ENCODE measurements at places on chromosomes 3 and 15.

- DNase-seq: no peak
Observed at GRCh38 chr15:70342554-70343548, 245.1 kb upstream of the TLE3 start.

- no peak for DNase-seq
Observed at GRCh38 chr3:167437428-167438139, 36.3 kb downstream of the SERPINI2 start.

GRCh38 chr3:145427355-145427754 lies 733.6 kb downstream of the PLOD2 start:
- no peak for DNase-seq

GRCh38 chr15:68842958-68843357 lies 22.3 kb upstream of the ANP32A start:
- no peak for DNase-seq

DNA sequence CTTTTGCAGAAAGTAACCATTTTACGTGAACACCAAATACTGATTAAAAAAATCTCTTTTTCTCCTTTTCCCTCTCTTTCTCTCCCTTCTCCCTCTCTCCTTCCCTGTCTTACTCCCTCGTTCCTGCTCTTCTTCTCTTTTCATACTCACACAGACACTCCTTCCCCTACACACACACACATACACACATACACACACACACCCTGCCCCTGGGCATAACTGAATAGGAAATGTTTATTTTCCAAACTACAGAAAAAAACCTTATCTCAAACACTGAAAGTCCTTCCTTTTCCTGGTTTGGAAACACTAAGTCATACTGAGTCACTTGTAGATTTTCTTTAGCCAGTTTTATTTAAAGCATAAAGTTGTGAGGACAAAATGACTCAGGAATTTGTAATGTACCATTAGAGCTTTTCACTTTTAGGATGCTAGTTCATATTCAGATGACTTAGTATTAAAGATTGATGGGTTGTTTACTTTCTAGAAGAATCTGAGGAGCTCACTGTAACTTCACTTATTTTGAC lies 62.4 kb downstream of the MBNL1 start:
- no peak for DNase-seq

GRCh38 chr15:50418041-50418583 lies 6.1 kb upstream of the USP8 start:
- DNase-seq: no peak

DNA sequence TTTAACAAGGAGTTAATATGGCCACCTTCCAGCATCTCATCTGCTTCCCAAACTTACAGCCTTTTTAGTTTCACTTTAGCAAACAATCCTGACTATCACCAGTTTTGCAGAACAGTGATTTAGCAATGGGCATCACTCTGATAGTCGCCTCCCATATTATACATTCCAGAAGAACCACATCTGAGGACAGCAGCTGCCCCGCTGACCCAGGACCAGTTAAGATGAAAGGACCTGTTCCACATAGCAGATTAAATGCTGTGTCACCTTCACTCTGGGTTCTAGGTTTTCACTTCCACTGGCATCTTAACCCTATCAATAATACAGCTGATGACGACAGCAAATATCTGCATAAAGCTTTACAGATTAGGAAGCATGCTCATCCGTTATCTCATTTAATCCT lies 99.8 kb downstream of the TRIM69 start:
- DNase-seq: no peak

GRCh38 chr3:174335910-174336309 lies 523.2 kb upstream of the NAALADL2 start:
- no peak for DNase-seq

All from NCI-H1694 treated with DMSO at 0.1 percent for 48 hours (cell line).